ENCODE measurements at places on chromosomes 16 and 17.

DNA sequence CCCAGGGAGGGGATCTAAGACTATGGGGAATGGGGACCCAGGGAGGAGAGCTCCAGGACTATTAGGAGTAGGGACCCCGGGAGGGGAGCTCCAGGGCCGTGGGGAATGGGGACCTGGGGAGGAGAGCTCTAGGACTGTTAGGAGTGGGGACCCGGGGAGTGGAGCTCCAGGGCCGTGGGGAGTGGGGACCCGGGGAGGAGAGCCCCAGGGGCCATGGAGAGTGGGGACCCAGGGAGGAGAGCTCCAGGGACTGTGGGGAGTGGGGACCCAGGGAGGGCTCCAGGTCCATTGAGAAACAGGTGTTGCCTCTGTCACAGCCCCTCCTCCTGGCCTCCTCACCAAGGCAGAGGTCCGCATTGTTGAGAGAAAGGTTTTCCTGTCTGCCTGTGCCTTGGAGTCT, 16.0 kb downstream of the MPRIP start:
- DNase-seq = no peak

DNA sequence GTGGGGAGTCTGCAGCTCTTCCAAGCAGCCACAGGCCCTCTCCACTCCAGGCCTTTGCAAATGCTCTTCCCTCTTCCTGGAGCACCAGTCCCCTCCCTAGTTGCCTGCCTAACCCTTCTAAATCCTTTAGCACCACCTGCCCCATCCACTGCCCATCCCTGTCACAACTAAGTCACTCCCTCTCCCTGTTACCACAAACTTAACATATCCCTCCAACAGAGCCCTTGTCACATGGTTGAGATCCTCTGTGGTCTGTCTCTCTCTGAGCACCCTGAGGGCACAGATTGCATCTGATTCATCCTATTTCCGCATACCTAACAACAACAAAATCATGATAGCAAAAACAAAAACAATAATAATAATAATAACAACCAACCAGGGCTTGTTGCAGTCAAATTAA, 11.0 kb upstream of the BEAN1 start:
- DNase-seq = no peak

GRCh38 chr17:29615048-29615385, 7.7 kb downstream of the CORO6 start:
- peak; percentile 27 for DNase-seq

DNA sequence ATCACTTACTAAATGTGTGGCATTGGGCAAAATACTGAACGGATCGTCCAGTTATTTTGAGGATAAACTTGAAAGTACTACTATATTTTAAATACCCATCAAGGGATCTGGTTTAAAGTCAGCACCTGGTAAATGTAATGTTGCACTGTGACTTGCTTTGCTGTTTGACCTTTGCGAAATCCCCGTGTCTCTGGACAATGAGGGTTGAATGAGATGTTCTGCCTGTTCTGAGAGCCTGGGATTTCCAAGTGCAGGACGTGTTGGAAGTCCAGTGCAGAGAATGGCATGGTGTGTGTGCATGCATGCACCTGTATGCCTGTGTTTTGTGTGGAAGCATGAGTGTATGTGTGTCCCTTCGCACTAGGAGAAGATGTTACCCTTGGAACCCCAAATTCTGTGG, 106.6 kb downstream of the N4BP1 start:
- no peak for DNase-seq

GRCh38 chr17:33183487-33184026, 109.5 kb downstream of the ASIC2 start:
- peak; percentile 7 for DNase-seq
